ENCODE measurements at places on chromosomes 11 and 22.

- no peak for DNase-seq
These were observed 39.4 kb downstream of the PC start for GRCh38 chr11:66918741-66919140.

DNA sequence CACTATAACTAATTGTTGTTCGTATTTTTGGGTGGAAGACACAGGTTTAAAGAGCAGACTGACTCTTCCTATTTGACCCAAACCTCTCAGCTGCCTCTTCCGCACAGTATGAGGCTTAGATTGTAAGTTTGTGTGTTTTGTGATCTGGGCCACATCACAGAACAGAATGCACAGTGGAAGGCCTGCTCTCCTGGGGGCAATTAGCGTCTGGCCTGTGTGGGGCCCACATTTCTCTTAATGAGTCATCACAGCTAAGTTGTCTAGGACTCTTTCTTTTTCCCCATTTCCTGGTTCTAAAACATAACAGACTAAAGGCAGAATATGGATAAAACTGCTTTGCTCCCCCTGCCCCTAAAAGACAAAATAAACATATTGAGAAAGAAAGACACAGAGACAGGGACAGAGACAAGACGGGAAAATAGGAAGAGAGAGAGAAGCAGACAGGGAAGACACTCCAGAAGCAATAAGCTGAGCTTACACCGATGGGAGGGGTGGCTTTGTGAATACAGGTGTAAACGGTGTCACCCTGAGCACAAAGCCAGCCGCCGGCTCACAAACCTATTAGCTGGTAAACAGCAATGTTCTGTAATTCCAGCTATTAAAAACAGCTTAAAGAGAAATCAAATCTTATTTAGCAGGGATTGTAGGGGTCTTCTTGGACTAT, 127.4 kb upstream of the OPCML start:
- DNase-seq, result peak; percentile 54

DNA sequence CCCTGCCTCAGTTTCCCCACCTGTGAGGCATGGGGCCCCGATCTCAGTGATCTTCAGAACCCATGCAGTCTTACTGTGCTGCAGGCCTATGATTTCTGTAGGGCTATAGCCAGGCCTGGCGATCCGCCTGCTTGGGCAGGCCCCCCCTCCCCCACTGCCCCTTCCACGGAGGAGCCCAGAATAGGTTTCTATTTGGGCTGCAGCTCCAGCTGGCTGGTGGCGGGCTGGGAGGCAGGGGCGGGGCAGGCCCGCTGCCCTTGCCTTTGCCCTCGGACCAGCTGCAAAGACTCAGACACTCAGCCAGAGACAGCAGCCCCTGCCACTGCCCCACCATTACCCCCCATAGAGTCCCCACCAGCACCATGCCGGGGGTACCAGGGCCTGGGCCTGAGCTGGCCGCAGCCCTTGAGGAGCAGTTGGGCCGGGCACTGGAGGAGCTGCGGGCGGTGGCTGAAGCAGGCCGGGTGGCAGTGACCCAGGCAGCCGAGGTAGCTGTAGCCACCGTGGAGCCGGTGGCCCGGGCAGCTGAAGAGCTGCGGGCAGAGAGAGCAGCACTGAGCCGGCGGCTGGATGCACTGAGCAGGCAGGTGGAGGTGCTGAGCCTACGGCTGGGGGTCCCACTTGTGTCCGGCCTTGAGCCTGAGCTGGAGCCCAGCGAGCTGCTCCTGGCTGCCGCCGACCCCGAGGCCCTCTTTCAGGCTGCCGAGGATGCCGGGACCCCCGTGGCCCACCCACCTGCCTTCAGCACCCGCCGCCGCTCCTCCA, 12.2 kb downstream of the SMTN start:
- DNase-seq, result no peak

GRCh38 chr11:120647681-120648080, 136.1 kb downstream of the GRIK4 start:
- no peak for DNase-seq

DNA sequence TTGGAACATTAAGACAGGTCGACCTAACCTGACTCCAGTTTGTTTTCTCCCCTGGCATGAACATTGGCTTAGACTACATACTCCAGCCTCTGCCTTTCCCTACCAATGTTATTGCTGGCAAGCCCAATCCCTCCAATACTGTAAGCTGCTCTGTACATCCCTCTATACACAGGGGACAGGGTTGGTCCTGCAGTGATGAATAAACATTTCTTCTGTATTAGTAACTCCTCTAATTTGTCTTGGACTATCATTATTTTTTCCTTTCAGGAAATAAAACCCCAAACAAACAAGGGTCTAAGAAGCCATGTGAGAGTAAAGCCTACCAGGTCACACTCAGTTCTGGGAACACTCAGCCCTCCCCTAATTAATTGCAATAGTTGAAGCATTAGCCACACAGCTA, 35.1 kb upstream of the FJX1 start:
- DNase-seq, result no peak

DNA sequence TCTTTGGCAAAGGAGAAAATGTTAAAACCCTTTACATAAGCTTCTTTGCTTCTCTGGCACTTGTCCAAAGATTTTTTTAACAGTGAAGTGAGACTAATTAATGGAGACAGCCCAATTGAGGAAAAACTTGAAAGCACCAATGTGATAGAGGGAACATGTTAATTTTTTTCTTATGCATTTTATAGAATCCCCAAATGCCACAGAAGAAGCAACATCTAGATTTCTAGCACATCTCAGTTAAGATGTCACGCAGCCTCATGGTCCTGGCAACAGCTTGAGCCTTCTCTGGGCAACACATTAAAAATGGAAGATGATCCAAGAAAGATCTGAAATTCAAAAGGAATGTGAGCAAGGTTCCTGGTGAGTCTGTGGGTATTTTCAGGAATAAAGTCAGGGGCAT, 48.5 kb downstream of the PACSIN2 start:
- DNase-seq, result no peak

DNA sequence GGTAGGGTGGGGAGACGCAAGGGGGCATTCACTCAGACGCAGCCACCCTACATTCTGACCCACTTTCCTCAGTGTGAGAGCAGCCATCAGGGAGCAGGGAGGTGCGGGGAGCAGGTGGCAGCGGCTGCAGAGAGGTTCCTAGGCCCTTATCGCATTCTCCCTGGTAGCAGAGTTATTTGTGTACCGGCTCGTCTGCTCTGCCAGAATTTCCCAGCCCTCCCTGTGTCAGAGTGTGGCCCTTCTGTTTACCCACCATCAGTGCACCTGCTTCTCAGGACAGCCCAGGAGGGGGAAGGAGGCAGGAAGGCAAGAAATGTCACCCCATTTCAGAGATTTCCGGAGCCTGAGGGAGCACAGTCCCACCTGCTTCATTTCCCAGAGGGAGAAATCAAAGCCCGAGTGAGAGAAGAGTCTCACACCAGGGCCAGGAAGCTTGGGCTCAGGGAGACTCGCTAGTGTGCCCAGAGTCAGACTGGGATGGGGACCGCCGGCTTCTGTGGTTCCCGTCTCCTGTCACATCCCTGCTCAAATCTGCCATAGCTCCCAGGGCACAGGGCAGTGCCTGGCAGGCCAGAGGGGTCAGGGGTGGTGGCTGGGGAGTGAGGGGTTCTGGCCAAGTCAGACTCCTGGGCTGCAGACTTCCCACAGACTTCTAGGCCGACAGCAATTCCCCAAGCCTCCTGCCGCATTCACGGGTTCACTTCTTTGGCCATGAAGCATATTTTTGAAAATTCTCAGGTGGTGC, 49.7 kb downstream of the ARRB1 start:
- peak; percentile 12 for DNase-seq

DNA sequence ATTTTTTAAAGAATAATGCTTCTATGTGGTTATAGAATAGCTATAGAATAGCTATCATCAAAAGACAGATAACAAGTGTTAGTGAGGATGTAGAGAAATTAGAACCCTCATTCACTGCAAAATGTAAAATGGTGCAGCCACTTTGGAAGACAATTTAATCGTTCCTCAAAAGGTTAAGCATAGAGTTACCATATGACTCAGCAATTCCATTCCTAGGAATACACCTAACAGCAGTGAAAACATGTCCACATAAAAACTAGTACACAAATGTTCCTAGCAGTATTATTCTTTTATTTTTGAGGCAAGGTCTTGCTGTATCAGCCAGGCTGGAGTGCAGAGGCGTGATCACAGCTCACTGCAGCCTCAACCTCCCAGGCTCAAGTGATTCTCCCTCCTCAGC, 34.0 kb downstream of the RTL6 start:
- no peak for DNase-seq

DNA sequence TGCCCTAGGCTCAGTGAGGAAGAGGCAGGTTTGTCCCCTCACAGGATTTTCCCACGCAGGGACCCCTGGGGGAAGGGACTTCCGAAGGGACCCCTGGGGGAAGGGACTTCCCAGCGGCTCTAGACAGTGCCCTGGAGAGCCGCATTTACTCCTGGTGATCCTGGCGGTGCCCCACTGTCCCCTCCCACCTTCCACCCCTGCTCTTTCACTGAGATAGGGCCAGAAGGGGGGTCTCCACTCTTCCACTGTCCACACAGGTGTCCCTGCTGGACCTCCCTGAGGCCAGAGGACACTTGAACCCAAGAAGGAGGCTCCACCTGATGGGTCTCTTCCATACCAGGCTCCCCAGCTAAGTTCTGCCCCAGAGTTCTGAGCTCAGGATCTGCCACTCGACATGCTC, 1333.9 kb downstream of the BRD1 start:
- DNase-seq, result no peak

GRCh38 chr11:67027943-67028542, 5.1 kb downstream of the SYT12 start:
- DNase-seq, result no peak

DNA sequence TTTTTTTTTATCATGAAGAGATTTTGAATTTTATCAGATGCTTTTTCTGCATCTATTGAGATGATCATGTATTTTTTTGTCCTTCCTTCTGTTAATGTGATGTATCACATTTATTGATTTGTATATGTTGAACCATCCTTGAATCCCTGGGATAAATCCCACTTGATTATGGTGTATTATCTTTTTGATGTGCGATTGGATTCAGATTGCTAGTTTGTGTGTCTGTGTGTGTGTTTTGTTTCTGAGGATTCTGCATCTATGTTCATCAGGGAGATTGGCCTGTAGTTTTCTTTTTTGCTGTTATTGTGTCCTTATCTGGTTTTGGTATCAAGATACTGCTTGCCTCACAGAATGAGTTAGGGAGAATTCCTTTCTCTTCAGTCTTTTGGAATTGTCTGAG, 52.6 kb downstream of the KCNQ1OT1 start:
- no peak for DNase-seq

- DNase-seq, result peak; percentile 95
These were observed 53.2 kb upstream of the CDON start for GRCh38 chr11:126115816-126116331.

DNA sequence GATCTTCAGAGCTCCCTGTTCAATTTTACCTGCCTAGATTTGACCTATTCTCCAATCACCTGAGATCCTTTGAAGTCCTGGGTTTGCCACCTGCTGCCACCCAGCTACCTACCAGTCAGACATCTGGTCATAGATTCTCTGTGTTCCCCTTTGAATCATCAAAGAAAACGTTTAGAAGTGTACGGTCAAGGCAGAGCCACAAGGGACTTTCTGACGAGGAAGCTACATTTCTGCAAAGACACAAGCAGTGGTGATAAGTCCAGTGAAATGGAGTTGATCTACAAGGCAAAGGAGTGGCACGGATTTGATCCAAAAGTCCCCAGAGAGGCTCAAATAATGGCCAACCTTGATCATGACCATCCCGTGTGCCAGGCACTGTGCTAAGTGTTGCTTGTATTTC, 549.9 kb downstream of the MIAT start:
- DNase-seq, result no peak

DNA sequence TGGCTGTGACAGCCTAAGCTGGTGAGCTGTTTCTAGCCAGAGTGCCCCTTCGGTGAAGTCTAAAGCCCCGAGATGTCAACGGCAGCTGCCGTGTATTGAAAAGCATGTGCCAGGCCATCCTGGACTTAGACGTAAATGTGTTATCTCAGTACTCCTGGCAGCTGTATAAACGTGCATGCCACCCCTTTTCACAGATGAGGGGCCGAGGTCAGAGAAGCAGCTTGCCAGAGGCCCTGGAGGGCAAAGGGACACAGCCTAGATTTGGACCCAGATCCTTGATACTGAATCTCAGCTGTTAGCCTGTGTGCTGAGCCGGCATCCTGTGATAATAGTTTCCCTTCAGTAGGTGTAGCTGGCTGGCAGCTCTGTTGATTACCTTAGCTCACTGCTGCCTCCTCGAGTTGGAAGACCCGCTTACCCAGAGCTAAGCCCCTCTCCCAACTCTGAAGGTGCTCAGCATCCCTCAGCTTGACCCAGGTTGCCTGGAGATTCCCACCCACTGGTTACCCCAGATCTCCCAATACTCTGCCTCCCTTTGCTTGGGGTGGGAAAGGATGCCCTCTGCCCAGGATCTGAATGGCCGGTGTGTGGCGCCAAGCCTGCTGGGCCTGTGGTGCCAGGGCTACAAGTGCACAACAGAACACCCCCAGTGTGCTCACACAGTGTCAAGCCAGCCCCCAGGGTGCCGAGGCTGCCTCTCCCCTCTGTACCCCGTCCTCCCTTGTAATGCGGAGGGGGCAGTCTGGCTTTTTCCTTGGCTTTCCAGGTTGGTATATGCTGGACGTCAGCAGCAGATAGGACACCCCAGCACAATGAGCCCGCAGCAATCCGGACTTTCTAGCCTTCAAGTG, 59.8 kb upstream of the WNT7B start:
- peak; percentile 67 for DNase-seq

All from DMS153 (cell line).